SIG-M5 (cell line): ENCODE measurements at places on chromosomes 1 and 21.

DNA sequence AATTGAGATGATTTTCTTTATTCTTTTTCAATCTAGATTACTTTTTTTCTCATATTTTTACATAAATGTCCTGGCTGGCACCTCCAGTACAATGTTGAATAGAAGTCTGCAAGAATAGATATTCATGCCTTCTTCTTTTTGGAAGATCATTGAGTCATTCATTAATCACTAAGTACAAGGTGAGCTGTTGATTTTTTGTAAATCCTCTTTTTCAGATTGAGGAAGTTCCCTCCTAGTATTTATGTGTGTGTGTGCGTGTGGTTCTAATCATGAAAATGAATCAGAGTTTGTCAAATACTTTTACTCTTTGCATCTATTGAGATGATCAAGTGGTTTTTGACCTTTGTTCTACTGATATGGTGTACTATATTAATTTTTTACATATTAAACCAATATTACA is 859.3 kb downstream of the KCNT2 start:
- no peak for DNase-seq

- no peak for DNase-seq
Observed at GRCh38 chr1:55476445-55477015, 261.4 kb upstream of the USP24 start.

GRCh38 chr1:14677292-14677971 is 78.9 kb downstream of the KAZN start:
- no peak for DNase-seq

- no peak for DNase-seq
Observed at GRCh38 chr1:164562511-164562910, 3.5 kb downstream of the PBX1 start.
